ENCODE measurements at places on chromosomes 2 and 18.
A peak's percentile ranks its signal among the peaks of the same experiment; 100 is the strongest.

DNA sequence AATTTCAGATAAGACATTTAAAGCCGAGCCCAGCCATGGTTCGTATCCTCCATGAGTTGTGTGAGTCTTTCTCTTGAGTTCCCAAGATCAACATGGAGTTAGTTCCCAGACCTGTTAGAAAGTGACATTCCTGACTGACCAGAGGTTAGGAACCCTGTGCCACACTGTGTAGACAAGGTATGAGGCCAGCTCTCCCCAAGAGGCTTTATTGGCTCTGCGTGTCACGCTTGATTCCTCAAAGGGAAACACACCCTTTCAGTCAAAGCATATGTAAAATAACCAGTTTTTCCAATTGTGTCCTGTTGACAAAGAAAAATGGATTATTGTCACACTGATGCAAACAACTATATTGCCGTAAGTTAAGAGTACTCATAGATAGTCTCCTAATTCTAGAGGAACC is 1.2 kb downstream of the SULT1C3 start:
- DNase-seq = no peak

- no peak for DNase-seq
These were observed 362.8 kb downstream of the FBXO15 start for GRCh38 chr18:73784853-73785252.

DNA sequence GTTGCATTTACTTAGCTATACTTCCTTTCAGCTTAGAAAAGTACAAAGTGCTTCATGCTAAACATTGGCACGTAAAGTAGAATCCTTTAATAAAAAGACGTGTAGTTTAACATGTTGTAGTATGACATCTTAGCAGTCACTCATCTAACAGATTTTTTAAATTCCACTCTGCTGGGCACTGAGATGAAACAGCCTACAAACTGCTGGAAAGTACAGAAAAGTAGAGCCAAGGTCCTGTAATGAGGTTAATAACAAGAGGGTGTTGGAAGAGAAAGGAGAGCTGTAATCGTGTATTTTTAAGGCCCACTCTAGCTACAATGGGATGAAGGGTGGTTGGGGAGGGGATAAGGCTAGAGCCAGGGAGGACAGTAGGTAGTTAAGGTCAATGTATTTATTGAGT is 10.7 kb downstream of the CD8A start:
- DNase-seq = no peak

GRCh38 chr2:118918017-118918416 is 24.0 kb upstream of the MARCO start:
- no peak for DNase-seq

- DNase-seq = peak; percentile 33
These were observed 141.5 kb downstream of the WDSUB1 start for GRCh38 chr2:159144776-159145614.

- DNase-seq = peak; percentile 17
These were observed 237.5 kb downstream of the LDLRAD4 start for GRCh38 chr18:13455960-13456481.

- DNase-seq = no peak
These were observed 47.0 kb downstream of the CYP27C1 start for GRCh38 chr2:127173057-127173456.

- no peak for DNase-seq
These were observed 335.5 kb downstream of the CLIP4 start for GRCh38 chr2:29450596-29451222.

Measured in CD4-positive, alpha-beta T cell treated with Interleukin-4 for 4 hours (primary cell).